CD8-positive, alpha-beta memory T cell (primary cell): ENCODE measurements at places on chromosomes 7 and 10. TPM values are rescaled to one million over a fixed set of nuclear protein-coding genes. Genes with fewer than 3 reads are reported as not detected.

The ST8SIA6 gene
- total RNA-seq, result not detected

DNA sequence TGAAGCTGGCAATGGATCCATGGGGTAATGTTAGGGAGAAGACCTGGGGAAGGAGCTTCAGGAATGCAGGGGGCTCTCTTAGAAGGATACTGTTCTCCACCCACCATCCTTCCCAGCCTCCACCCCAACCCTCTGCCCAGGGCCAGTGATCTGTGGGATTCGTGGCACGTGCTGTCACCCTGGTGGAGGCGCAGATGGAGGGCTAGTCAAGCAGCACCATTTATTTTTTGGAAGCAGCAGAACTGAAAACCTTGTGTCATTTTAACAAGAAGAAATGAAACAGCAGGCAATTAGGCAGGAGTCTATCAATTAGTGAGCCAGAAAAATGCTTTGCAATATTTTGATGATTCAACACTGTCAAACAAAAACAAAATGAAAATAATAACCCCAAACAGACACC, 155.9 kb downstream of the SH2D4B start:
- no peak overlapping the region for H3K4me3 ChIP-seq
- DNase-seq, result no peak

The DENND2A gene
- not detected for total RNA-seq

DNA sequence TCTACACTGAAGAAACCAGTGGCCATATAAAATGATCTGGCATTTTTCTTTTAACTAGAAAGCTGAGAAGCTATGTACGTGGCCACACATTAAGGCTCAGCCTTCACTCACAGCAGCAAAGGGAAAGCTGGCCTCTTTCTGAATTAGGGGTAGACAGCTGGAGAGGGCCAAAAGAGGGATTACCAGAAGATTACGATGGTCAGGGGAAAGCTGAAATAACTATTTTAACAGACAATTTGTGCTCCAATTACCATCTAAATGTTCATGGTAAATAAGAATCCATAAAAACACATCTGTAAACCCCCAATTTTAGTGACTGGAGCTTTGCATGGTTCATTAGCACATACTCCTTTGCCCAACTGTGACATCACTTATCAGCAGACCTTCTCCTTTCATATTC, 314.3 kb downstream of the HPSE2 start:
- H3K4me3 ChIP-seq, result no peak overlapping the region
- H3K27me3 ChIP-seq, result no peaks in the 10 kb centered on the region
- no peak overlapping the region for H3K27ac ChIP-seq
- H3K4me1 ChIP-seq, result no peaks in the 10 kb centered on the region
- no peaks in the 10 kb centered on the region for H3K36me3 ChIP-seq
- DNase-seq, result no peak

GRCh38 chr10:14571866-14572507, 202.7 kb downstream of the FAM107B start:
- peak; percentile 91 for DNase-seq
- peaks cover 69% of the 10 kb centered on the region for H3K4me1 ChIP-seq
- no peaks in the 10 kb centered on the region for H3K27me3 ChIP-seq
- peaks cover 4% of the 10 kb centered on the region for H3K36me3 ChIP-seq
- peak overlapping the region; percentile 70 for H3K4me3 ChIP-seq

- no peaks in the 10 kb centered on the region for H3K27me3 ChIP-seq
- H3K27ac ChIP-seq, result no peak overlapping the region
- no peaks in the 10 kb centered on the region for H3K36me3 ChIP-seq
- H3K4me3 ChIP-seq, result peak overlapping the region; percentile 4
- H3K4me1 ChIP-seq, result peaks cover 26% of the 10 kb centered on the region
Observed at GRCh38 chr10:97684866-97685394, 2.1 kb downstream of the AVPI1 start.

DNA sequence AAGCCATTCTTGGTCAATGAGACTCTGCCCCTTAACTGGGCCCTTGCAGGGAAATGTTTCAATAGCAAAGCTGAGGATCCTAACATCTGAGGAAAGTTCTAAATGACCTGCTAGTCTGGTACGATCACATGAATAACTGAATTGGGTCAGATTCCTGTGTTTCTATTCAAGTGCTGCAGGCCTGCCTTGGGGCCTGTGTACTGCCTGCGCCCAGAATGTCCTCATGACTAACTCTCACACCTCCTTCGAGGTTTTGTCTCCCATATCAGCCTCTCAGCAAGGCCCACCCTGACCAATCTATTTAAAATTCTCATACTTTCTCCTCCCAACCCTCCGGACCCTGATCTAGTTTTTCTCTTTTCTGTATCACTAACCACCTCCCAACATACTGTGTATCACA, 4.4 kb downstream of the JAZF1 start:
- no peaks in the 10 kb centered on the region for H3K27me3 ChIP-seq
- DNase-seq, result no peak
- H3K4me3 ChIP-seq, result no peak overlapping the region
- H3K4me1 ChIP-seq, result peaks cover 10% of the 10 kb centered on the region

- no peak overlapping the region for H3K27ac ChIP-seq
- H3K27me3 ChIP-seq, result no peaks in the 10 kb centered on the region
- no peaks in the 10 kb centered on the region for H3K4me1 ChIP-seq
- no peak for DNase-seq
- no peak overlapping the region for H3K4me3 ChIP-seq
- no peaks in the 10 kb centered on the region for H3K36me3 ChIP-seq
Observed at GRCh38 chr7:157863906-157864810, 527.4 kb downstream of the DNAJB6 start.

The ADCY1 gene
- 0.79 TPM for total RNA-seq

- H3K4me3 ChIP-seq, result no peak overlapping the region
- H3K4me1 ChIP-seq, result no peaks in the 10 kb centered on the region
- no peak for DNase-seq
- H3K27me3 ChIP-seq, result no peaks in the 10 kb centered on the region
- no peak overlapping the region for H3K27ac ChIP-seq
- H3K36me3 ChIP-seq, result no peaks in the 10 kb centered on the region
Observed at GRCh38 chr7:27046854-27047549, 48.8 kb downstream of the HOXA1 start.

- no peak for DNase-seq
- no peaks in the 10 kb centered on the region for H3K4me1 ChIP-seq
- H3K27me3 ChIP-seq, result no peaks in the 10 kb centered on the region
- no peak overlapping the region for H3K27ac ChIP-seq
- H3K36me3 ChIP-seq, result no peaks in the 10 kb centered on the region
Observed at GRCh38 chr10:90352288-90352687, 505.6 kb downstream of the HTR7 start.

The CTAGE6 gene
- 0.26 TPM for total RNA-seq

The PSMG3 gene
- 80.7 TPM for total RNA-seq

- H3K4me1 ChIP-seq, result no peaks in the 10 kb centered on the region
- H3K36me3 ChIP-seq, result peaks cover 31% of the 10 kb centered on the region
- H3K27ac ChIP-seq, result no peak overlapping the region
- H3K4me3 ChIP-seq, result no peak overlapping the region
- DNase-seq, result no peak
Observed at GRCh38 chr10:244227-244626, 109.0 kb downstream of the ZMYND11 start.

The SFMBT2 gene
- total RNA-seq, result 17.4 TPM

DNA sequence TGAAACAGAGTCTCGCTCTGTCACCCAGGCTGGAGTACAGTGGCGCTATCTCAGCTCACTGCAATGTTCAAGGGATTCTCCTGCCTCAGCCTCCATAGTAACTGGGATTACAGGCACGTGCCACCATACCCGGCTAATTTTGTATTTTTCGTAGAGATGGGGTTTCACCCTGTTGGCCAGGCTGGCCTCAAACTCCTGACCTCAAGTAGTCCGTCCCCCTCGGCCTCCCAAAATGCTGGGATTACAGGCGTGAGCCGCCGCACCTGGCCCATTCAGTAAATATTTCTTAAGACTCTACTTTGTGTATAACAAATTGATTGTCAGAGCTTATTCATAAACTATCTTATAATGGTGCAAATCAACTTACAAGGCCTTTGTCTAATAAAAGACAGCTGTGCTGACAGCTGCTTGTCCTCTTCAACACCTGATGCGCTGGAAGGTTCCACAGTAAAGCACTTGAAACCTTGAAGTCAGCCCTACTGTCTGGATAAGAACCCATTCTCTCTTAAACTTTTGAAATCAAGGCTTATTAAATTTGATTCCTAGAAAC, 14.7 kb downstream of the ECHDC3 start:
- no peak overlapping the region for H3K4me3 ChIP-seq
- no peak overlapping the region for H3K27ac ChIP-seq
- no peaks in the 10 kb centered on the region for H3K36me3 ChIP-seq
- no peaks in the 10 kb centered on the region for H3K4me1 ChIP-seq
- H3K27me3 ChIP-seq, result no peaks in the 10 kb centered on the region
- DNase-seq, result no peak

The DBF4 gene
- 63.9 TPM for total RNA-seq
